ENCODE measurements at places on chromosomes 13 and 19. TPM values are rescaled to one million over a fixed set of nuclear protein-coding genes. Genes with fewer than 3 reads are reported as not detected.
A peak's percentile ranks its signal among the peaks of the same experiment; 100 is the strongest.

Gene LMTK3
- 3.6 TPM for total RNA-seq

Gene LAIR1
- 5.7 TPM for total RNA-seq

Gene LILRB5
- total RNA-seq, result not detected

Gene TEX101
- total RNA-seq, result not detected

Gene CABP5
- not detected for total RNA-seq

Gene ODAD3
- 0.26 TPM for total RNA-seq

Gene NAA16
- total RNA-seq, result 23.2 TPM

Gene MCF2L
- 8.0 TPM for total RNA-seq

Gene C13orf42
- not detected for total RNA-seq

Gene SLC15A1
- total RNA-seq, result not detected

Gene FAM83E
- total RNA-seq, result 2.2 TPM

DNA sequence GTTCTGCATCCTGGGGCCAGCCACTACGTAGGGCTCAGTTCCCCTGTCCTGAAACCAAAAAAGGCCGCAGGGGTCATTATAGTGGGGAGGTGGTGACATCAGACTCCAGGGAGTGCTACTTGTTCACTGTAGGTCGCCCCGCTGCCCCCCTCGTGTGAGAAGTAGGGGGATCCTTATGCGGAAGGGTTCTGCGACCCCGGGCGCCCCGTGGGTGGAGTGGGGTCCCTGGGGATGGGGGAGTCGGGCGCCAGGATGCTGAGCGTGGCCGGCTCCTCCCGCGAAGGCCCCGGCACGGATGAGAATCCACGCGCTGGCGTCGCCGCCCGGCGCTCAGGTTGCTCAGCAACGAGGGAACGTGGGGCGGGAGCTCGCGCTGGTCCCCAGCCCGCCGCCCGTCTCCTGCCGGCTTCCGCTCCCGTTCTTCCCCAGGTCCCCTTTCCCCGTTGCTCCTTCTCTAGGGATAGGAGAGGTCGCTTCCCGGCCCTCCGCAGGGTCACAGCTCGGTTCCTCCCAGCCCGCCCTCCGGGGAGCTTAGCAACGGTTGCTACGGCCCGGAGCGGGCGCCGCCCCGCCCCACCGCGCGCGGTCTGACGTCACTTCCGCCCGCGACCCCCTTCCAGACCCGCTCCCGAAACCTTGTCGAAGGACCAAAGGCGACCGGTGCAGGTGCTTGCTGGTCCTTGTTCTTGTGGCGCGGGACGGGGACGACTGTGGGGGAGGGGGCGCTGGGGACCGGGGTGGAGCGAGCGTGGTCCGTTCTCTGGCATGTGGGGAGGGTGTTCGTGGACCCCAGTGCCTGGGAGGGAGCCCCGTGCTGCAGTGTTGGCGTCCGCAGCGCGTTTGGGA, at the start of gene NAT14:
Gene NAT14, plus strand, starts transcription at position 596 of the 846 bp plus-strand sequence. CDS start 521 bp downstream, outside the sequence.
- peak within 1 kb of the TSS; percentile 71 for H3K4me3 ChIP-seq
- H3K27me3 ChIP-seq, result no peaks in the 10 kb centered on the region
- H3K4me1 ChIP-seq, result peaks cover 17% of the 10 kb centered on the region
- H3K27ac ChIP-seq, result no peak within 1 kb of the TSS
- DNase-seq, result peak; percentile 67
- peaks cover 2% of the 10 kb centered on the region for H3K36me3 ChIP-seq

- no peak overlapping the region for H3K27ac ChIP-seq
- DNase-seq, result no peak
- no peak overlapping the region for H3K4me3 ChIP-seq
- no peaks in the 10 kb centered on the region for H3K4me1 ChIP-seq
These were observed 14.7 kb downstream of the RRAS start for GRCh38 chr19:49624967-49625910.

GRCh38 chr19:6952956-6953355, 65.6 kb downstream of the ADGRE1 start:
- peaks cover 6% of the 10 kb centered on the region for H3K36me3 ChIP-seq

GRCh38 chr13:112679381-112679780, 10.5 kb upstream of the ATP11A start:
- DNase-seq, result no peak
- H3K4me3 ChIP-seq, result no peak overlapping the region
- H3K4me1 ChIP-seq, result peaks cover 4% of the 10 kb centered on the region
- no peak overlapping the region for H3K27ac ChIP-seq

GRCh38 chr19:44765033-44765948, 12.4 kb upstream of the CBLC start:
- peaks cover 34% of the 10 kb centered on the region for H3K4me1 ChIP-seq
- no peak overlapping the region for H3K27ac ChIP-seq
- no peak for DNase-seq
- H3K4me3 ChIP-seq, result no peak overlapping the region
- H3K36me3 ChIP-seq, result peaks cover 10% of the 10 kb centered on the region

DNA sequence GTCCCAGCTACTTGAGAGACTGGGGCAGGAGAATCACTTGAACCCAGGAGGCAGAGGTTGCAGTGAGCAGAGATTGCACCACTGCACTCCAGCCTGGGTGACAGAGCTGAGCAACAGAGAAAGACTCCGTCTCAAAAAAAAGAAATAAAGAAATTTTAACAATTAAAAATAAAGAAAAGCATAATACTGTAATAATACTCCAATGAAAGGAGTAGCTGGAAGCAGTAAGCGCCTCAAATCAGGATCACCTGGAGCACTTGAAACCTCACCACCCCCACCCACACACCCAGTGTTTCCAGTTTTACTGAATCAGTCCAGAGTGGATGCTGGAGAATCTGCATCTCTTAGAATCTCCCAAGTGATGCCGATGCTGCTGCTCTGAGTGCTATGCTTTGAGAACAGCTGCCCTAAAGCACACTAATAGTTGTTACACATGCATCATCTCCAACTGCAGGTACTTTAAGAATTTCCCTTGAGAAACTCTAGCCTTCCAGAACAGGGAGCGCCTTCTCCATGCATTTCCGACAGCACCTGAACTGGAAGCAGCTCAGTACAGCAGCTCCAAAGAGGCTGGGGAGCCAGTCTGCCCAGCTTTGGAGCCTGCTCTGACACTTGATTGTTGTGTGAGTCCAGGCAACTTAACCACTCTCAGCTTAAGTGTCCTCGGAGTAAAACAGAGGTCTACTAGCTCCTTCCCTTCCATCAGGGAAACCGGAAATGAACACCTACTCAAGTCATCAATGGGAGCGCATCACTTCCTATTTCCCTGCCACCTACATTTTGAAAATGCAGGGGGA, 2.9 kb downstream of the ABCC4 start:
- H3K27me3 ChIP-seq, result no peaks in the 10 kb centered on the region
- no peak overlapping the region for H3K4me3 ChIP-seq
- peaks cover 32% of the 10 kb centered on the region for H3K4me1 ChIP-seq
- DNase-seq, result no peak

- no peak overlapping the region for H3K4me3 ChIP-seq
- H3K4me1 ChIP-seq, result peaks cover 35% of the 10 kb centered on the region
- no peaks in the 10 kb centered on the region for H3K36me3 ChIP-seq
- no peak overlapping the region for H3K27ac ChIP-seq
- no peaks in the 10 kb centered on the region for H3K27me3 ChIP-seq
These were observed 410.5 kb downstream of the KCNRG start for GRCh38 chr13:50425772-50426171.

GRCh38 chr19:33702606-33703437, 81.1 kb downstream of the CHST8 start:
- H3K27ac ChIP-seq, result no peak overlapping the region
- H3K4me3 ChIP-seq, result no peak overlapping the region
- no peaks in the 10 kb centered on the region for H3K36me3 ChIP-seq
- DNase-seq, result no peak
- no peaks in the 10 kb centered on the region for H3K27me3 ChIP-seq
- no peaks in the 10 kb centered on the region for H3K4me1 ChIP-seq

- H3K4me3 ChIP-seq, result peak overlapping the region; percentile 4
- H3K4me1 ChIP-seq, result peaks cover 31% of the 10 kb centered on the region
- peaks cover 21% of the 10 kb centered on the region for H3K36me3 ChIP-seq
- DNase-seq, result no peak
- no peaks in the 10 kb centered on the region for H3K27me3 ChIP-seq
These were observed 106.4 kb upstream of the MLNR start for GRCh38 chr13:49113526-49114286.

DNA sequence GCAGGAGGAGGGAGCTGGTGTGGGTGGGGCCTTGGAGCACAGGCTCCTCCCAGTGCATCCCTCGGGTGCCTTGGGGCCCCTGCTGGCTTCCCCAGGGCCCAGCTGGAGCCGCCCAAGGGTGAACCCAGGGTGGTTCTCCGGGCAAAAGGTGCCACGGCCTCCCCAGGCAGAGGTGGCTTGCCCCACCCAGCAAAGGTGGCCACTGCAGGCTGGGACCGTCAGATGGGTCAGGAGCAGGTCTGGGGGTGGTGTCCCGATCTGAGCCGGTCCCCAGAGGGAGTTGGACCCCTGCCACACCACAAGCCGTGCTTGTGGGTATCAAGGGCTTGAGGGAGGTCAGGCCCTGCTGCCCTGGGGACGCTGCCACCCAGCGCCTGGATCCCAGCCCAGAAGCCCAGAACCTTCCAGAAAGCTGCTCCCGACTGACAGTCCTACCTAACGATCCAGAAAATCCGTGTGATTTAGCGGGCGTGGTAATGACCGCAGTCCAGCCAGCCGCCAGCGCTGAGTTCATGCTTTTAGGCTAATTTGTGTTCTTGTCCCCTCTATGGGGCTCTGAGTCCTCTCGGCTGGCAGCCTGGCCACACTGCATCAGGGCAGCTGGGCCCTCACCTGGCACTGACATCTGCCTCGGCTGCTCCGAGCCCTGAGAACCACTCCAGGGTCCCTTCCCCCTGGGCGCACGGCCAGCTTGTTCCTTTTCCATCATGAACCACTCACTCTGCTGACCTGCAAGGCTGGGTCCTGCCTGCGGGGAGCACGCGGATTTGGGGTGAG, 5.0 kb upstream of the GRIN3B start:
- no peak overlapping the region for H3K4me3 ChIP-seq
- H3K4me1 ChIP-seq, result peaks cover 10% of the 10 kb centered on the region
- DNase-seq, result no peak
- peaks cover 23% of the 10 kb centered on the region for H3K27me3 ChIP-seq
- H3K27ac ChIP-seq, result no peak overlapping the region
- peaks cover 9% of the 10 kb centered on the region for H3K36me3 ChIP-seq

DNA sequence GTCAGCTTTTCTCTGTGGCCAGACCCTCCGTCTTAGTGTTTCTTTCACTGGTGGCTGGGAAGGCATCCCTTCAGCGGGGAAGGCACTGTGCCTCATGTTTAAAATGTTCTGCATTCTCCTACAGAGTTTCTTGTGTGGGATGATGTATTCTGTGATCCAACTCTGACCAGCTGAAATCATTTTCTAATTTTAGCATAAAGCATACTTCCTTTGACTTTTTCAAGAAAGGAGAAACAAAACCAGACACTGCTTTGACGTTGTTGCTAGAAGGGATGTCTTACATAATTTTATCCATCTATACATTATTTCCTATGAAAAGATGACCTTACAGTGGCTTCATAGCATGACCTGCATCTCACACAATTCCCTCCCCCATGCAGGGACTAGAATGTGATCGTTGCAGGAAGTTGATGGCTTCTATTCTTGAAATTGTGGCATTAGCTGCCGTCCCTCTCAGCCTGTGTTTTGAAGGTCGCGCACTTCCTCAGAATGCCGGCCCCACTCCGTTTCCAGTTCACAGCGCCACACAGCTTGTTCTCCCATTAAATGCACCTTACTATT, 38.6 kb upstream of the TEX29 start:
- no peak overlapping the region for H3K4me3 ChIP-seq
- no peak for DNase-seq
- H3K4me1 ChIP-seq, result no peaks in the 10 kb centered on the region
- H3K36me3 ChIP-seq, result peaks cover 58% of the 10 kb centered on the region
- no peaks in the 10 kb centered on the region for H3K27me3 ChIP-seq
- H3K27ac ChIP-seq, result no peak overlapping the region

GRCh38 chr19:33740811-33741396, 55.8 kb upstream of the KCTD15 start:
- H3K27me3 ChIP-seq, result peaks cover 11% of the 10 kb centered on the region
- no peaks in the 10 kb centered on the region for H3K36me3 ChIP-seq
- no peak overlapping the region for H3K4me3 ChIP-seq
- H3K27ac ChIP-seq, result no peak overlapping the region
- no peaks in the 10 kb centered on the region for H3K4me1 ChIP-seq

DNA sequence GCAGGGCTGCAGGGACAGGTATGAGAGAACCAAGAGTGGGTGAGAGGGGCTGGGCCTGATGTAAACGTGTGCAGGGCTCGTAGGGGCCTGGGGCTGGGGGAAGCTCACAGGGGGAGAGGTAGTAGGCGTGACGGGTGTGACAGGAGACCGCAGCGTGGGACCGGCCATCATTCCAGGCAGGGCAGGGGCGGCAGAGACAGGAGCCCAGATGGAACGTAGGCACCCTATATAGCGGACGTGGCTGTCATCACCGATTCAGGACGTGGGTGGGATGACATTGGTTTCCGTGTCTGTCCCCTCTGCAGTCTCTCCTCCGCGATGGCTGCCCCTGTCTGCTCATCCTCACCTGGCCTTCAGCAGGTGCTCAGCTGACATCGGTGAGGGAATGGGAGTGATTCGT, 48.4 kb downstream of the IER2 start:
- H3K4me1 ChIP-seq, result peaks cover 15% of the 10 kb centered on the region
- no peak for DNase-seq
- no peaks in the 10 kb centered on the region for H3K27me3 ChIP-seq
- no peak overlapping the region for H3K4me3 ChIP-seq
- H3K36me3 ChIP-seq, result no peaks in the 10 kb centered on the region
- no peak overlapping the region for H3K27ac ChIP-seq

GRCh38 chr13:66585669-66586203, 644.4 kb downstream of the PCDH9 start:
- no peaks in the 10 kb centered on the region for H3K36me3 ChIP-seq
- no peak for DNase-seq
- no peak overlapping the region for H3K4me3 ChIP-seq
- H3K27ac ChIP-seq, result no peak overlapping the region
- no peaks in the 10 kb centered on the region for H3K27me3 ChIP-seq
- H3K4me1 ChIP-seq, result no peaks in the 10 kb centered on the region

GRCh38 chr13:21427741-21428140, 31.4 kb downstream of the ZDHHC20 start:
- H3K27me3 ChIP-seq, result no peaks in the 10 kb centered on the region
- H3K27ac ChIP-seq, result no peak overlapping the region
- peaks cover 24% of the 10 kb centered on the region for H3K36me3 ChIP-seq
- no peak for DNase-seq

DNA sequence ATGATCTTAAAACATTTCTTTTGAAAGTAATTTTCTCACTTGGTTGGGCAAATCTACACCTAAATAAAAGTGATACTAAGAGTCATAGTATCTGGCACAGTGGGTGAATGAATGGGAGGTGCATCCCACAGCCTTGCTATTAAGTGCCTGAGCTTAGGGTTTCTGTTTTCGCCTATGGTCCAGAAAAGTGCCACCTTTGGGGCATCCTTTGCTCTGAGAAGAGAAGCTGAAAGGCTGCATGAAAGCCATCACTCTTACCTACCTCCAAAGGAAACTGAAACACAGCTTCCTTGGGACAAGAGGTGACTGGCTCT, 55.6 kb upstream of the AKAP11 start:
- H3K4me3 ChIP-seq, result no peak overlapping the region
- H3K27ac ChIP-seq, result no peak overlapping the region
- H3K27me3 ChIP-seq, result no peaks in the 10 kb centered on the region
- H3K36me3 ChIP-seq, result peaks cover 19% of the 10 kb centered on the region
- DNase-seq, result no peak

- H3K4me1 ChIP-seq, result no peaks in the 10 kb centered on the region
- DNase-seq, result no peak
- peaks cover 20% of the 10 kb centered on the region for H3K36me3 ChIP-seq
- H3K4me3 ChIP-seq, result no peak overlapping the region
These were observed 29.4 kb downstream of the MARK4 start for GRCh38 chr19:45280471-45280961.

GRCh38 chr13:67343777-67344176, 113.6 kb upstream of the PCDH9 start:
- H3K4me1 ChIP-seq, result no peaks in the 10 kb centered on the region
- H3K36me3 ChIP-seq, result no peaks in the 10 kb centered on the region
- H3K4me3 ChIP-seq, result no peak overlapping the region
- no peak overlapping the region for H3K27ac ChIP-seq
- no peak for DNase-seq
